Stimulated activated CD4-positive, alpha-beta T cell treated with anti-CD3 and anti-CD28 coated beads, TNF-alpha, amount 100 ng/mL, for 48 hours (primary cell): ENCODE measurements at places on chromosomes 3 and 15.

DNA sequence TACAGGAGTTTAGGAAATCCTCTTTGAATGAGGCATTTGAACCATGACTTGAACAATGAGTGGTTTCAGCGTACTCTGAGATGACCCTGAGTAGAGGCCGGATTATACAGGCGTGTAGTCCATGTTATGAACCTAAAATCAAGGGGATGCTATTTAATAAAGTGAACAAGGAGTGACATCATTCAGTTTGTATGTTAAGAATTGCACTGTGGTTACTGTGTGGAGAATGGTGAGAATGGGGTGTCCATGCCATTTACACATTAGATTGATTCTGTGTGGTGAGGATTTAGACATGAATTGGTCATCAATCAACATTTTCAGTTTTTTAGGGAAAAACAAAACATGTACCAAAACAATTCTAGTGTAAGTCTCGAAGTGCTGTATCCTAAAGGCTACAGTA lies 65.8 kb downstream of the TPRG1 start:
- DNase-seq: no peak

DNA sequence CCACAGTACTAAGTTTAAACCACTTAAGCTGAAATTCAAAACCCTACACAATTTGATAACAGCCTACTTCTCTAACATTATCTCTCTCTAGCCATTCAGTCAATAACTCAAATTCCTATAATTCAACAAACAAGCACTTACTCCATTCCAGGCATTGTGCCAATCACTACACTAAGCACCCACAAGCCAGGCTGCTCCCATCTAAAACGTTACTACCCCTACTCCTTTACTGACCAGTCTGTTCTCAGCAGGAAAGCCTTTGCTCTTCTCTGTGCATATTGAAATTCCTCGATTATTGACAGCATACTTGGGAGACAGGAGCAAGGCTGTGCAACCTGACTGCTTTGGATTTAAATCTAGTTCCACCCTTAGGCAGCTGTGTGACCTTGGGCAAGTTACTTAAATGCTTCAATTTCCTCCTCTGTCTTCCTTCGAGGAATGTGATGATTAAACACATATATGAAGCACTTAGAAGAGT lies 177.2 kb upstream of the THBS1 start:
- no peak for DNase-seq

DNA sequence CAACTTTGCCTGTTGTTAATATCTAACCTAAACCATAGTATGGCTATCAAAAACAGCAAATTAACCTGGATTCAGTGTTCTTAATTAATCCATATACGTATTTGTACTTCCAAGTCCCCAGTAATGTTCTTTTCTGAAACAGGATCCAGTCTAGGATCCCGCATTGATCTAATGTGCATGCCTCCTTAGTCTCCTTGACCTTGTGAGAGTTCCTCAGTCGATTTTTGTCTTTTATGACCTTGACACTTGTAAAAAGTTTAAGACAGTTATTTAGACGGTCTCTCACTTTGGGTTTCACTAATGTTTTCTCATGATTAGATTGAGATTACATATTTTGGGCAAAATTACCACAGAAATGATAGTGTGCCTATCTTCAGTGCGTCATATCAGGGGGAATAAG lies 69.4 kb downstream of the TGFBR2 start:
- no peak for DNase-seq

- DNase-seq: no peak
Measured at GRCh38 chr3:78112291-78113010, 1072.6 kb downstream of the ROBO2 start.

- DNase-seq: no peak
Measured at GRCh38 chr3:124997303-124998246, 58.2 kb downstream of the HEG1 start.

DNA sequence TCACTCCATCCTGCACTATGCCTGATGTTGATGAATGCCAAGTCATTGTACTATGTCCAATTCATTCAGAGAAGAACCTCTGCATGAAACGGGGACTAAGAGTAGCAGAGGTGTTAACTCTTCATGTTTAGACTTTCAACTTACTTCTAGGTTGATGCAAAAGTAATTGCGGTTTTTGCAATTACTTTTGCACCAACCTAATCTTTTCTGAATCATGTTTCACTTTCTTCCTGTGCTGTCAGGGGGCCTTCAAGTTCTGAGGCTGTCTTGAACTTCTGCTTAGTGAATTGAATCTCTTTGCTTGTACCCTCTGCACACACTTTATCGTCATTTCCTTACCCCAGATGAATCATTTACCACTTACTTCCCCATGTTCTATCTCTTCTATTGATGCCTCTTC lies 636.2 kb downstream of the NAALADL2 start:
- DNase-seq: no peak
